ENCODE measurements at places on chromosomes 1 and 21. TPM values are rescaled to one million over a fixed set of nuclear protein-coding genes. Genes with fewer than 3 reads are reported as not detected.

The CAPN9 gene
- not detected for total RNA-seq

The GBP4 gene
- total RNA-seq: 11.7 TPM

The FCRL1 gene
- total RNA-seq: 0.60 TPM

The TEX38 gene
- not detected for total RNA-seq

The LMOD1 gene
- total RNA-seq: not detected

The FAAH gene
- total RNA-seq: 15.0 TPM

The WDR64 gene
- not detected for total RNA-seq

The OVAAL gene
- not detected for total RNA-seq

The ANKRD65 gene
- not detected for total RNA-seq

The RCSD1 gene
- total RNA-seq: 42.3 TPM

The CRP gene
- not detected for total RNA-seq

The TMEM69 gene
- 5.6 TPM for total RNA-seq

The MXRA8 gene
- 1.6 TPM for total RNA-seq

The ILDR2 gene
- 0.67 TPM for total RNA-seq

The SPATA1 gene
- 0.61 TPM for total RNA-seq

The IL20 gene
- not detected for total RNA-seq

The LGR6 gene
- 0.19 TPM for total RNA-seq

The CD5L gene
- total RNA-seq: not detected

The DYNLT4 gene
- 1.8 TPM for total RNA-seq

The ZNF695 gene
- total RNA-seq: not detected

The SH2D2A gene
- 51.6 TPM for total RNA-seq

The PAX7 gene
- total RNA-seq: not detected

The CR1L gene
- not detected for total RNA-seq

The APCS gene
- total RNA-seq: not detected

The FCGR1A gene
- total RNA-seq: 0.17 TPM

The MANEAL gene
- 0.33 TPM for total RNA-seq

The IGSF8 gene
- total RNA-seq: 33.7 TPM

The CNKSR1 gene
- total RNA-seq: 3.6 TPM

The TMEM52 gene
- 0.49 TPM for total RNA-seq

The JMJD4 gene
- 11.4 TPM for total RNA-seq

The S100A2 gene
- total RNA-seq: not detected

The CFHR5 gene
- total RNA-seq: not detected

The RAB25 gene
- total RNA-seq: 0.58 TPM

The GBP7 gene
- not detected for total RNA-seq

The KRTAP11-1 gene
- total RNA-seq: not detected

The SELENBP1 gene
- total RNA-seq: not detected

The SYT6 gene
- total RNA-seq: not detected

The RAD54L gene
- total RNA-seq: 0.33 TPM

The OR10J1 gene
- not detected for total RNA-seq

The CD1D gene
- total RNA-seq: 0.14 TPM

The ETV3L gene
- not detected for total RNA-seq

The GUCA2A gene
- not detected for total RNA-seq

The NDC1 gene
- 5.4 TPM for total RNA-seq
